ENCODE measurements at places on chromosomes 6 and 20.

- DNase-seq: peak; percentile 33
Measured at GRCh38 chr6:166582258-166582657, 4.2 kb downstream of the RAMACL start.

- DNase-seq: no peak
Measured at GRCh38 chr6:42380228-42380979, 71.3 kb downstream of the TRERF1 start.

- DNase-seq: no peak
Measured at GRCh38 chr20:56285496-56285895, 37.0 kb downstream of the MC3R start.

- DNase-seq: no peak
Measured at GRCh38 chr6:25175681-25176080, 103.5 kb upstream of the CARMIL1 start.

Data from A673 (cell line).